ENCODE measurements at places on chromosomes 2 and 18. TPM values are rescaled to one million over a fixed set of nuclear protein-coding genes. Genes with fewer than 3 reads are reported as not detected.
A peak's percentile ranks its signal among the peaks of the same experiment; 100 is the strongest.

Gene NTSR2
- total RNA-seq, result not detected

Gene SATB2
- 0.06 TPM for total RNA-seq

Gene SERPINB2
- total RNA-seq, result 1.2 TPM

Gene MARCHF4
- not detected for total RNA-seq

Gene TLX2
- 0.52 TPM for total RNA-seq

Gene SH3BP4
- total RNA-seq, result not detected

Gene GULP1
- total RNA-seq, result not detected

Gene GDF7
- total RNA-seq, result 0.19 TPM

Gene ZNF638
- total RNA-seq, result 167 TPM

Gene CIDEA
- not detected for total RNA-seq

GRCh38 chr2:55108456-55109160 lies 58.4 kb upstream of the RTN4 start:
- no peaks in the 10 kb centered on the region for H3K36me3 ChIP-seq
- H3K4me3 ChIP-seq, result no peak overlapping the region
- H3K27me3 ChIP-seq, result no peaks in the 10 kb centered on the region
- DNase-seq, result no peak

DNA sequence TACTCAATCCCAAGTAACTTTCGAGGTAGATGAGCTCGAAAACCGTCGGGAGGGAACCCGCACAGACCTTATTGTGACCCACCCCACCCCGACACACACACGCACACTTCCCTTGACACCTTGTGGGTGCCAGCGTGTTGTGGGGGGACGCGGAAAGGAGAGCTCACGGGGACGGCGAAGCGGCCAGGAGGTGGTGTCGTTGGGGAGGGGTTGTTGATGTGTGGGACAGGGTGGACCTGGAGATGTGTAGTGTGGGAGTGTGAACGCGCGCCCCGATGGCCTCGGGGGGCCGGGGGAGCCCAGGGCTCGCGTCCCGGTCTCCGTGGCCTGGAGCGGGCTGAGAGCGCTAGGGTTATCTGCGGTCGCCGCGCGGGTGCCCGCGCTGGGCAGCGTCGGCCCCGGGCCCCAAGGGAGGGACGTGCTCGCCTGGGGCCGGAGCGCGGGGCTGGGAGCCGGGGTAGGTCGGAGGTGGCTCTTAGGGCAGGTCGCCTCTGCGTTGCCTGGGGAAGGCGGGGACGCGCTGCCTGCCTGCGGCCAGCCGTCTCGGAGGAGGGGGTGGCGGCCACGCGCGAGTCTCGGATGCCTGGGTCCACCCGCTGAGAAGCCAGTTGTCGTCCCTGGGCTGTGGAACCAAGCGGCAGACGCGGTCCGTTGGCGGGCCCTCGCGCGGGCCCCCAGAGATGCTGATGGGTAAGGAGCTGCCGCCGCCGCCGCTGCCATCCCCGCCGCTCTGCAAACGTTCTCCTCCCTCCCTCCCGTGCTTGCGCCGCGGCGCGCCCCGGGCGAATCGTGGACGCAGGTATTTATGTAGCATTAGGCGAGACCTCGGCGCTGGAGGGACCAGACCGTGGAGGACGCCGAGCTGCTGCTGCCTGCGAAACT lies 1.6 kb downstream of the KLHL29 start:
- H3K27me3 ChIP-seq, result peaks cover 16% of the 10 kb centered on the region
- H3K27ac ChIP-seq, result no peak overlapping the region
- no peak overlapping the region for H3K4me3 ChIP-seq
- DNase-seq, result peak; percentile 8

DNA sequence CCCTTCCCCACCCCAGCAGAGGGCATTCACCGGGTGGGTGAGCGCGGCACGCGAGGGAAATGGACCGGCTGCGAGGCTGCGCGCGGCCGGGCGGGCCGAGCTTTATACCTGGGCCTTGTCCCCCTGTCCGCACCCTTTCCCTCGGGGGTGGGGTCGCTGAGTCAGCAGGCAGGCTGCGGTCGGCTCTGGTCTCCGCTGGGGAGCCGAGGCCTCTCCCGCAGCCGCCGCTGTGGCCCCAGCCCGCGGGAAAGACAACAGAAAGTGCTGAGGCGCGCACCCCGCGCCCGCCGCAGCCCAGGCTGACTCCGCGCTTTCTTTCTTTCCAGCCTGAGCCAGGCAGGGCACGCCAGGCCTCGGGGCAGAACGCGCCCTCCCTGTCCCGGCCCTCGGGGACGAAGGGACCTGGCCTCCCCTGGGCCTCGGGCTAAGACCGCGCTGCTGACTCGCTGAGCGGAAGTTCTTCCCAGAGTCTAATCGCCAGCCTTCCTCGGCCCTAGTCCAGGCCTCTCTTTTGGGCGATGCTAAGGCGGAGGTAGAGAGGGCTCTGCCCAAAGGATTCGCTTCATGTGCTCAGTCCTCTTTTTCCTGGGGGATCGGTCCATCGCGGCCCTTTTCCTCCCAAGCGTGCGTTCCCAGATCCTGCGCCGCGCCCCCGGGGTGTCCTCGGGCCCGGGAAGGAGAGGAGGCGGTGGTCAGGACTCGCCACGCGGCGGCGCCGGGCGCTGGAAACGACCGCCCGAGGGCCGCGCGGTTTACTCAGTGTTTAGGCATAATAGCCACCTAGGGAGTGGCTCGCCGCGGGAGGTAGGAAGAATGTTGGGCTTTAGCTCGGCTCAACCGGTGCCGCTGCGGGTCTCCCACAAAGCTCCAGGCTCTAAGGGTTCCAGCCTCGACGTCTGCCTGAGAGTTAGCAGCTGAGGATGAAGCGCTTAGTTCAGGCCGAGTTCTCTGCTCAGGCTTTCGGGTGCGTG lies at the start of gene CRYBA2:
Gene CRYBA2, minus strand, starts transcription at position 78 of the 971 bp plus-strand sequence. CDS start 246 bp downstream, outside the sequence.
- no peak for DNase-seq
- H3K4me3 ChIP-seq, result no peak within 1 kb of the TSS
- H3K36me3 ChIP-seq, result no peaks in the 10 kb centered on the region
- H3K27ac ChIP-seq, result no peak within 1 kb of the TSS
- H3K27me3 ChIP-seq, result peaks cover 49% of the 10 kb centered on the region

DNA sequence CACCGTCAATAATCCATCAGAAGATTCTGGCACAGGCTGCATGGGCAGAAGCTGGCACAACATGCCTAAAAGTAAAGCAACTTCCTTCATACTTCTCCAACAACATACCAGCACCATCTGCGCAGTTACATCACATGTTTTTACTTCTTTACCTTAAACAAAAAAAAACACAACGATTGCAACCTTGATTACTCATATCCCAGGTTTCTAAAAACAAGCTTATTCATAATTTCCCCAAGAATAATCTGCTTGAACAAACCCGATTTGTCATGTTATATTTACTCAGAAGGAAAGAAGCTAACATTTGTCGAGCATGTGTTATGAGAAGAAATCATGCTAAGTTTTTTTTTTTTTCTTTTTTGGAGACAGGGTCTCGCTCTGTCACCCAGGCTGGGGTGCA lies 54.7 kb downstream of the THADA start:
- no peak for DNase-seq
- H3K27me3 ChIP-seq, result no peaks in the 10 kb centered on the region
- no peaks in the 10 kb centered on the region for H3K36me3 ChIP-seq
- H3K4me3 ChIP-seq, result no peak overlapping the region
- peaks cover 18% of the 10 kb centered on the region for H3K4me1 ChIP-seq

DNA sequence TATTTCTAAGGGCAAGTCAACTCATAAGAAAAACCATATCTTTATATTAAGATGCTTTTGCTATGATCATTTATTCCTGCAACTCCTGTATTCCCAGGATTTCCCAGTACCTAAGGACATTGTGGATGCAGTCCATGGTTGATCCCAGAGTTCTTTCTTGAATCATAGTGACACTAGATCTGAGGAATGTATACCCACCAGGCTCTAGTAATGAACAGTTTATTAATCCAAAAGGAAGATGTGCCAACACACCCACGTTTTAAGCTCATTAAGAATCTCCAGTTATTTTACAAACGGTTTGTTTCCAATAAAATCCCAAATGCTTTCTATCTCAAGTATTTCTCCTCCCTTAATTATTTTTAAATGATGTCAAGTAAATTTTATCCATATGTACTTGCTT lies 210.8 kb upstream of the ZEB2 start:
- no peaks in the 10 kb centered on the region for H3K27me3 ChIP-seq
- no peaks in the 10 kb centered on the region for H3K4me1 ChIP-seq
- no peak overlapping the region for H3K4me3 ChIP-seq
- no peak overlapping the region for H3K27ac ChIP-seq
- H3K36me3 ChIP-seq, result no peaks in the 10 kb centered on the region

DNA sequence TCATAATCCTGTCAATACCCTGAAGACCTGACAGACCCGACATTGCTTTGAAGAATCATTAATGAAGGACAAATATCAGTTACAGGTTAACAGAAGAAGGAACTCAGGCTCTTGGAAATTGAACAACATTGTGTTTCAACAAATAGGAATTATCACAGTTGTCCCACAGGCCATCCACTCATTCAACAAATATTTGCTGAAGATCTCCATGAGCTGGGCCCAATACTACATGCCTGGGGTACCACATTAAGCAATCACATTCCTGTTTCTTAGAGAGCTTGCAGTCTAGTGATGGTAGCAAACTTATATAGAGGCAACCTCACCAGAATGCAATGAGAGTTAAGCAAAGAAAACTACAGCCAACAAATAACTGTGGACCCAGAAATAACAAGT lies 671.6 kb upstream of the ACVR2A start:
- no peak for DNase-seq
- no peaks in the 10 kb centered on the region for H3K4me1 ChIP-seq
- H3K4me3 ChIP-seq, result no peak overlapping the region
- no peak overlapping the region for H3K27ac ChIP-seq
- no peaks in the 10 kb centered on the region for H3K36me3 ChIP-seq
- no peaks in the 10 kb centered on the region for H3K27me3 ChIP-seq

DNA sequence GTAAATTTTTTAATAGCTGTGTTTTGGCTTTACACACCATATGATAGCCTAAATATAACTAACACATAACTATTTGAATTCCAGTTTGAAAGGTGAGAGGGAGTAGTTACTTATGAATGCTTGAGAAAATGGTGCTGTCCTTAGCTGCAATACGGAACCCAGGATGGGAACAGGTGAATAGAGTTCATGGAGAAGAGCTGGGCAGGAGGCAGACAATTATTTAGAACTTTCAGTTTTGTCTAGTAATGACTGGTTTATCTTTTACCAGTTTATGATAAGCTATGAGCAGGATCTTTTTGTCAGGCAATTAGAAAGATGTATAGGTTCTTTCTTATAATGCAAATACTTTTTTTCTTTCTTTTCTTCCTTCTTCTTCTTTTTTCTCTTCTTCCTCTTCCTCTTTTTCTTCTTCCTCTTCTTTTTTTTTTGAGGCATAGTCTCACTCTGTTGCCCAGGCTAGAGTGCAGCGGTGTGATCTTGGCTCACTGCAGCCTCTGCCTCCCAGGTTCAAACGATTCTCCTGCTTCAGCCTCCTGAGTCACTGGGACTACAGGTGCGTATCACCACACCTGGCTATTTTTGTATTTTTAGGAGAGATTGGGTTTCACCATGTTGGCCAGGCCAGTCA lies 25.9 kb downstream of the UBR3 start:
- H3K4me1 ChIP-seq, result peaks cover 12% of the 10 kb centered on the region
- H3K27ac ChIP-seq, result no peak overlapping the region
- no peak for DNase-seq
- no peaks in the 10 kb centered on the region for H3K36me3 ChIP-seq
- no peaks in the 10 kb centered on the region for H3K27me3 ChIP-seq

DNA sequence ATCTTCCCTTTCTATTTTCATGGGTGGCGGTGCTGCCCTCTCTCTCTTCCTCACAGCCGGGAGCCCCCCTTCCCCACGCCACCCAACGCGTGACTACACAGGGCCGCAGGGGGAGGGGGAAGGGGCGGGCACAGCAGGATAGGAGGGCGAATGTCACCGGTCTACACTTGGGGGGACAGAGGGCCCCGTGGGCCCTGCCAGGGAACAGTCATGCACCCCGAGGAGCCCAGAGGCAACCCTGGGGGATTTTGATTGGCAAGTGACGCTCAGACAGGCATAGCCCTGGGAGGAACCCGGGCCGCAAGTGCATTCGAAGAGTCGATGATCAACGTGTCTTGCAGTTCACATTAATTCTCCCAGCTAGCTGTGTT lies 91.1 kb upstream of the ANKRD30BL start:
- H3K27me3 ChIP-seq, result no peaks in the 10 kb centered on the region
- H3K4me3 ChIP-seq, result no peak overlapping the region
- H3K4me1 ChIP-seq, result no peaks in the 10 kb centered on the region
- no peak overlapping the region for H3K27ac ChIP-seq
- H3K36me3 ChIP-seq, result no peaks in the 10 kb centered on the region

GRCh38 chr2:42960842-42961180 lies 168.4 kb upstream of the HAAO start:
- DNase-seq, result no peak
- H3K27me3 ChIP-seq, result no peaks in the 10 kb centered on the region
- H3K27ac ChIP-seq, result no peak overlapping the region
- H3K36me3 ChIP-seq, result no peaks in the 10 kb centered on the region

DNA sequence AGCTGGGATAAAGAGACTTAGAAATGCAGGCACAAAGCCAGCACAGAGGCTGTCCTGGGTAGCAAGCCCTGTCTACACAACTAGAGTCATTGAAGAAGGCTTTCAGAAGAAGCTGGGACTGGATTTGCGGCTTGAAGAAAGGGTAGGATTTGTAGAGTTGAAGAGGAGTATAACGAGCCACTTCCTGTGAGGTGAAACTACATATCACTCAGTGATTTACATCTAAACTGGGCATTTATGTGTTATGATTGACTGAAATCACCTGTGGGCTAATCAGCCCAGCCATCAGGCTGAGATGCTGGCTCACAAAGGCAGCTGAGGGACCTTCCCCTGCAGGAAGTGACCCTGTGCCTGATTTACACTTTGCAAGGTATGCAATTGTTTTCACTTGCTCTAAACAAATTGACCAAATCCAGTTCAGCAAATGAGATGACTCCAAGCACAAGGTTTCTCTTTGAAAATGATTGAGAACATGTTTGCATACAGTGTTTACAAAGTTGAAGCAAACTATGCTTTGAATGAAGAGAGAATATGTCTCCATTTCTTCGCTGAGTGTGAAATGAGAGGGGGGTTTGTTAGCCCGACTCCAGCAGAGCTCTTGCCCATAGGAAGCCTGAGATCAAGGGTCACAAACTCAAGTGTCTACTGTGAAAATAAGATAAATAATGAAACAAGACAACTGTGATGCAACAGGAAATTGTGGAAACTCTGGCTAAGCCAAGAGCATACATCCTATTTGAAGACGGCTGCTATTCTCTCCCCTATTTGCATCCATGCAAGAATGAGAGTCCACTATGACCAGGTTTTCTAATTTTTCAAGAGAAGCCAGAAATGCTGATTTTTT lies 69.3 kb upstream of the HK2 start:
- H3K4me3 ChIP-seq, result no peak overlapping the region
- no peaks in the 10 kb centered on the region for H3K4me1 ChIP-seq
- no peak overlapping the region for H3K27ac ChIP-seq
- H3K27me3 ChIP-seq, result no peaks in the 10 kb centered on the region

DNA sequence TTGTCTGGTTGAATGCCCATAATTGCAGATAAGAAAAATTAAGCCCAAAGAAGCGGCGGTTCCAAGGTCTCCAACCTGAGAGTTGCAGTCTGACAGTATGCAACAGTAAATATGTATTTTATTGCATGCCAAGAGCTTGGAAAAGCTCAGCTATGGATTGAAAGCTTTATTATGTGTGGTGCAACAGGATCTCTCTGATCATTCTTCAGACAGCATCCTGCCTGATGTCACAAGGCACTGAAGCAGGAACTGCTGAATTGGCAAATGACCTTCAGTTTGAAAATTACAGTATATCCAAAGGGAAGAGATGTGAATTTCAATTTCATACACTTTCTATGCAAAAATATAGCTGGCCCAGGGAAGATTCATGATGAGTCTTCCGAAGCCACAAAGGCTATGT lies 42.5 kb downstream of the DOCK10 start:
- DNase-seq, result no peak
- no peak overlapping the region for H3K27ac ChIP-seq
- peaks cover 3% of the 10 kb centered on the region for H3K36me3 ChIP-seq
- peaks cover 63% of the 10 kb centered on the region for H3K4me1 ChIP-seq
- no peaks in the 10 kb centered on the region for H3K27me3 ChIP-seq

All from CD4-positive, alpha-beta memory T cell (primary cell).